ENCODE measurements at places on chromosomes 1 and 21. TPM values are rescaled to one million over a fixed set of nuclear protein-coding genes. Genes with fewer than 3 reads are reported as not detected.

Gene OR2M3
- total RNA-seq, result not detected

- no peak for DNase-seq
Measured at GRCh38 chr21:42112857-42113256, 41.7 kb downstream of the UMODL1 start.

- no peak for DNase-seq
Measured at GRCh38 chr1:65435987-65436386, 15.5 kb downstream of the LEPR start.

GRCh38 chr1:57605933-57606332 is 182.1 kb upstream of the DAB1 start:
- DNase-seq, result no peak

Gene ATP1A2
- not detected for total RNA-seq

DNA sequence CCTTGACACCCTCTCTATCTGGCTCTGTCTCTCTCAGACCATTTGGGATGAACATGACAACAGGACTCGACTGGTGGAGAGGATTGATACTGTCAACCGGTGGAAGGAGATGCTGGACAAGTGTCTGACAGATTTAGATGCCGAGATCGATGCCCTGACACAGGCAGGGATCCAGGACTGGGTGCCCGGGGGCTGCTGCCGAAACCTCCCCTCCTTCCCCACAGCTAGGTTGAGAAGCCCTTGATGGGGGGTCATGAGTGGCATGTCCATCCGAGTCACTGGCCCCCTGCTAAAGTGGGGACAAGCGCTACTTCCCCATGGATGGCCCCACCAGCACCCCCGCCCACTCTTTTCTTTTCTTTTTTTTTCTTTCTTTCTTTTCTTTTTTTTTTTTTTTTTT is 1.2 kb downstream of the TEKT2 start:
- DNase-seq, result no peak

DNA sequence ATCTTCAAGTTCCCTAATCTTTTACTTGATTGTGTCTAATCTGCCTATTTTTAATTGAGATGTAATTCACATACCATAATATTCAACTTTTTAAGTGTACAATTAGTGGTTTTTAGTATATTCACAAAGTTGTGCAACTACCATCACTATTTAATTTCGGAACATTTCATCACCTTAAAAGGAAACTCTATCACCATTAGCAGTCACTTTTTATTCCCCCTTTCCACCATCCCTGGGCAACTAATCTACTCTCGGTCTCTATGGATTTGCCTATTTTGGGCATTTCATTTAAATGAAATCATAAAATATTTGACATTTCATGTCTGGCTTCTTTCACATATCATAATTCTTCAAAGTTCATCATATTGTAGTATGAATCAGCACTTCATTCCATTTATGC is 30.6 kb upstream of the HYI start:
- no peak for DNase-seq

DNA sequence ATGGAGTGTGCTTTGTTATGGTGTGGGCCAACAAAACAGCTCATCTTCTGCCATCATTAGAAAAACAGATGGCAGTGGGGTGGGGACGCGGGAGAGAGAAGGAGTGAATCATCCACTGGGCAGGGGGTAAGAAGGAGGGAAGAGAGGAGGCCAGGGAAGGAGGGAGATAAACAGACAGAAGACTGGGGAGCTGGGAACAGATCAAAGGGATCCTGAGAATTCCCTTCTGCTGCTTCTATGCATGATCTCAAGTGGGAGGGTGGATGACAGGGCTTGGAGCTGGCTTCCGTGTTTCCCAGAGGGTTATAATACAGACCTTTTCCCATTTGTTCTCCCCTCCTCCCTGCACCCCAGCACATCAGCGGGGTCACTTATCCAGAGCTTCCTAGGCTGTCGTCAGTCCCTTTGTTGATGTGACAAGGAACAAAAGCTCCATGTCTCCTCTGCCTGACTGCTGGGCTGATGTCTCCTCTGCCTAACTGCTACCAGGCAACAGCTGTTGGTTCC is 338.6 kb downstream of the PAPPA2 start:
- DNase-seq, result no peak

- DNase-seq, result no peak
Measured at GRCh38 chr1:55823541-55824250, 608.5 kb upstream of the USP24 start.

DNA sequence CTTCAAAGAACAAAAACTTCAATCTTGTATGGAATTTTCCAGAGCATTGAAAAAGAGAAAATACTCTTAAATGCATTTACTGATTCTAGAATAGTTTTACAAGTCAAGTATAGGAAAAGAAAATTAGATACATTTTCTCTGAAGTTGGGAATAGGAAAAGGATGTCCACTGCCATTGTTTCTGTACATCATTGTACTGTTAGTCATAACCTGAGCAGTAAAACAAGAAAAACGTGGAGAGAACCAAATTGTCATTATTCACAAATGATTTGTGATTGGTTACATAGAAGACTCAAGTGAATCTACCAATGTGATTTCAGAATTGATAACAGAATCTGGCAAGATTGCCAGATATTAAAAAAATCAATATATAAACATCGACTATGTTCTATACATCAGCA is 27.4 kb downstream of the PRKACB start:
- DNase-seq, result no peak

DNA sequence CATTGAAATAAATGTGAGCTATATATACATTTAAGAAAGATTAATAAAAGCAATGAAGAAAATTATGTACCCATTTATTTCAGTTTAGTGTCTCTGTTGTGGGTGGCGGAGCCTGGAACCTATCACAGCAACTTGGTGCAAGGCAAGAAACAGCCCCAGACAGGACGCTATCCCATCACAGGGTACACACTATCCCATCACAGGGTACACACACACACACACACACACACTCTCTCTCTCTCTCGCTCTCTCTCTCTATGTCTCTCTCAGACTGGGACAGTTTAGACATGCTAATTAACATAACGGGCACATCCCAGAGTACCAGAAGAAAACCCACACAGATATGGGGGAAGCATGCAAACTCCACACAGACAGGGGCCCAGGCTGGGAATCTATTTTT is 6.5 kb upstream of the IL6R start:
- DNase-seq, result no peak

Gene TARDBP
- total RNA-seq, result 155 TPM

Gene SLC25A34
- 0.59 TPM for total RNA-seq

- no peak for DNase-seq
Measured at GRCh38 chr1:228363686-228364067, 43.0 kb downstream of the TRIM11 start.

Gene LCE3D
- total RNA-seq, result not detected

Gene L1TD1
- 0.20 TPM for total RNA-seq

Gene ANGEL2
- total RNA-seq, result 25.5 TPM

Gene SPTA1
- total RNA-seq, result not detected

Gene MYCL
- total RNA-seq, result 10.0 TPM

- no peak for DNase-seq
Measured at GRCh38 chr1:178724728-178725465, at the start of gene RALGPS2. Gene RALGPS2 (plus strand): TSS chr1:178725244. CDS start chr1:178776765, 51,521 bp downstream.

Gene SUCO
- 22.6 TPM for total RNA-seq

Gene FNBP1L
- 26.1 TPM for total RNA-seq

- no peak for DNase-seq
Measured at GRCh38 chr1:17822741-17823426, 67.8 kb downstream of the ACTL8 start.

GRCh38 chr1:172952516-172952915 is 98.2 kb downstream of the TNFSF18 start:
- DNase-seq, result no peak

Gene F3
- total RNA-seq, result 58.5 TPM

DNA sequence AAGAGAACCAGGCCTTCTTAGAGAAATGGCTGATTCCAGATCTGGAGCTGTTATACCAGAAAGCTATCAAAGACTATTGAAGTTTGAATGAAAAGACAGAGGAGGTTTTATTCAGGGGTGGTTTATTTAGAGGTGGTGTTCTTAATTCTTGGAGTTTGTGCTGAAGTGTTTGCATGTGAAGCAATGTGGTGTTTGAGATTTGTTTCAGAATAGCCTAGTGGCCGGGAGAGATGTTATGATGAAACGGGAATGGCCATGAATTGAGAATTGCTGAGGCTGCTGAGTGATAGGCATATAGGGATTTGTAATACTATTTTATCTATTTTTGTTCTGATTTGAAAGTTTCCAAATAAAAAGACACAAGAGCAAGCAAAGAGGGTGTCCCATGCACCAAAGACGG is 10.5 kb upstream of the SHE start:
- no peak for DNase-seq

DNA sequence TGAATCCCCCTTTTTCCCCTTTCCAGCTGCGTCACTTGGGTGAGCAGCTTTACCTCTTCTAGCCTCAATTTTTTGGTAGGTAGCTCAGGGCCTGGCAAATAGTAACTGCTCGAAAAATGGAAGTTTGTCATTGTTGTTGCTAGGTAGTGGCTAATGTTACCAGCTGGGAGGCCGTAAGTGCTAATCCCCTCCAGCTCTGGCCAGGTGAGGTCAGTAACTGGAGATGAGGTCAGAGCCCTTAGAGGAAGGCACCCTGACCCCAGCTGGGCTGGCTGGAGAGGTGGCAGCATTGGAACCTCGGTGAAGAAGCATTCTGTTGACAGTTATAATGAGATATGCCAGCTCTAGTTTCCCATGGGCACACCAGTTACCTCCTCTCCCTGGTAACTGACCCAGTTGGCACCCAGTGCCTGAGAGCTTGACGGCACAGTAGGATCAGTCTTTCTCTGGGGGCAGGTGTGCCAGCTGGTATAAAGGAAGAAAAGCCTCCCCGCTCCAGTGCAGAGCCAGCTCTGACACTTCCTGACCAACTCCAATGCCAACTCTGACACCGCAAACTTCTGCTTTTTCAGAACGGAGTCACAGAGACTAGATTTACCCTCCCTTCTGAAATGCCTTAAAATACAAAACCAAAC is 35.0 kb upstream of the SLC2A1 start:
- DNase-seq, result no peak

DNA sequence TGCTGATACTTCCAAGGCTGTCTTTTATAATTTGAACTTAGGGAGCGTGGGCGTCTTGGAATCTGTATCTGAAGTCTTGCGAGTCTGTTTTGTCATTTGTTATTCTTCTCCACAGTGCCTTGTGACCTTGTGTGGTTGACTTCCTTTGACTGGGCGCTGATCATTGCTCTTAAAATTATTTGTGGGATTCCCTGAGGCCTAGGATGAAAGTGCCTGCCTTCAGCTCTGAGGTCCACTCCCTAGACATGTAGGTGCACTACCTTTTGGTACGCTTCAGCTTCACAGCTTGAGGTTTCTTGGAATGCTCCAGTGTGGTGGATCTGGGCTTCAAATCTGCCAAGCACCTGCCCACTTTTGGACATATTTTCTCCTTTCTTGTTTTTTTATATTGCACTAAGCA is 50.2 kb upstream of the IGSF5 start:
- no peak for DNase-seq

DNA sequence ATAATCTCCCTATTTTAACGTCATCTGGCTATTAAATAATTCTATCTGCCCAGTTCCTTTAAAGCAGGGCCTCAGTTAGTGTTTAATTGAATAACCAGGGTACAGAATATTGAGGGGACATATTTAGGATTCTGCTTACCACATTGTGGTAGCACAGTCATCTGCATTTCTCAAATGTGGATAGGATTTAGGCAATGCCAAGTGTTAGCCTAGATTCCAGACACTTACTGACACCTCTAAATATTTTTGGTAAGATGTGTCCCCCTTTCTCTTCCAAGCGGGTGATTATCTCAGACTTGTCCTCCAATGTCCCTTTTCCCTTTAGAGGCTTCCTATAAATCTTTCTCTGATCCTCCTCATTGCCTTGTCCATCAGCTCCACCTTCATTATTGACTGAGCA is 160.8 kb upstream of the HOOK1 start:
- DNase-seq, result no peak

Gene VHLL
- not detected for total RNA-seq

DNA sequence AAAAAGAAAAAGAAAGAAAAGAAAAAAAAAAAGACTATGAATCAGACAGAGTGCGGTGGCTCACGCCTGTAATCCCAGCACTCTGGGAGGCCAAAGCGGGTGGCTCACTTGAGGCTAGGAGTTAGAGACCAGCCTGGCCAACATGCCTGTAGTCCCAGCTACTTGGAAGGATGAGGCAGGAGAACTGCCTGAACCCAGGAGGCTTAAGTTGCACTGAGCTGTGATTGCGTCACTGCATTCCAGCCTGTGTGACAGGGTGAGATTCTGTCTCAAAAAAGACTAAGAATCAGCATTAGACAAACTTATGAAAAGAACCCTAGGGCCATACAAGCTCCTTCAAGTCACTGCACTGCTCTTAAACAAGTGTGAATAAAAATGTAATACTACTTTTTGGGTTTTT is 16.9 kb downstream of the PSMB4 start:
- no peak for DNase-seq

DNA sequence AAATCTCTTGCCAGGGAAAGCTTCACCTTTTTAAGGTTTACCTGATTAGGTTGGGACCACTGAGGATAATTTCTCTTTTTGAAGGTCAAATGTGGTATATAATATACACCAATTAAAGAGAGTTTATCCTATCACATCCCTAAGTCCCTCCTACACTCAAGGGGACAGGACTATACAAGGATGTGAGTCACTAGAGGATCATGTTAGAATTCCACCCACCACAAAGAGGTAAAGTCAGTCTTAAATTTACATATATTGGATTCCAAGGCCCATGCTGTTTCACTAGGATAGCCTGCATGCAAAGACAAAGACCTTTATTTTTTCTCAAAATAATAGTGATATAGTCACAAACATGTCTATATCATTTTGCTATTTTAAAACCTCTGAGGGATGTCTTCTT is 164.4 kb downstream of the GIPC2 start:
- no peak for DNase-seq

DNA sequence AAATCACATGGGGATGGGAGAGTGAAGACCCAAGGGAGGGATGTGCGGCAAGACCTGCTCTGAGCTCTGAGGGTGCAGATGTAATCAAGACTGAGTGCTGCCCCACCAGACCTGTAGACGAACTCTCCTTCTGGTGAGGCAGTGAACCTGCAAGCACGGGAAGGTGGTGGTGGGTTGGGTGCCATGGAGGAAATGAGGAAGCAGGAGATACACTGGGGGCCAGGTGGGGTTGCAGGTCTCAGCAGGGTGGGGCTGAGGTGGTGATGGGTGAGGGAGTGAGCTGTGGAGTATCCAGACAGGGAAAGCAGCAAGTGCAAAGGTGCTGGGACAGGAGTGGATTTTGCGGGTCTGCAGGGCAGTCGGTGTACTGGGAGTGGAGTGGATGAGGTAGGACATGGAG is 102.3 kb downstream of the KCNJ15 start:
- DNase-seq, result no peak

Gene TRNP1
- 76.9 TPM for total RNA-seq

Gene TAS1R1
- not detected for total RNA-seq

- DNase-seq, result no peak
Measured at GRCh38 chr1:34360574-34360973, 183.9 kb downstream of the C1orf94 start.

DNA sequence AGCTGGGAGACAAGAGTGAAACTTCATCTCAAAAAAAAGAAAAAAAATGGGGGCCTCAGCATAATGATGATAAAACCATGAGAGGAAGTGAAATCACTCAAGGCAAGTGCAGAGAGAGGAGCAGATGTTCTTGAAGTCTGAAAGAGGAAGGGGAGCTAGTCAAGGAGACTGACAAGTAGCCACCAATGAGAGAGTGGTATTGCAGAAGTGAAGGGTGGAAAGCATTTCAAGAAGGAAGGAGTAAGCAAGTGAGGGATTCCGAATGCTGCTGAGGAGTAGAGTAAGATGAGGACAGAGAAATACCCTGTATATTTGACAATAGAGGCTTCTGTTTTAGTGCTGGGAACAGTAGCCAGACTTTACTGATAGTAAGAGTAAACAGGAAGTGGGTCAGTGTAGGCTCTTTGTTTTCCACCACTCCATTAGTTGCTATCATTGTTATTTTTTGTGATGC is 2.9 kb downstream of the TATDN3 start:
- no peak for DNase-seq

- no peak for DNase-seq
Measured at GRCh38 chr1:17207046-17207445, 2.1 kb downstream of the PADI1 start.
